ENCODE measurements at places on chromosomes 3 and 15.
A peak's percentile ranks its signal among the peaks of the same experiment; 100 is the strongest.

- DNase-seq, result no peak
These were observed 34.0 kb downstream of the FGD5 start for GRCh38 chr3:14852717-14853116.

DNA sequence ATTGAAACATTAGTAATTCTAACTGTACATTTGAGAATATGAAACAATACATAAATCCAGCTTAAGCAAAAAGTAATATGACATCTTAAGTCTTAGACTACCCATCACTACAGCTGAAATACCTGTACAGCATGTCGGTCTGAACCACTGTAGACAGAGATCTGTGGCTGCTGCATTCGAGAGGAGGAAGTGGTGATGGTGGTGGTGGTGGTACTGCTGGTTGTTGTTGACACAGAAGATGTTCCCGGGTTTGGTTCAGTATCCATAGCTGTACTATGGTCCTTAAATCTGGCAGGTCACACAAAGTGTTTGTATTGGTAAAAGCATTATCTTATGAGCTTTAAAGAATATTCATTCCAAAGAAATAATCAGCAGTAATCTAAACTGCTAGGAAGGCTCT, 2.9 kb downstream of the PHC3 start:
- no peak for DNase-seq

DNA sequence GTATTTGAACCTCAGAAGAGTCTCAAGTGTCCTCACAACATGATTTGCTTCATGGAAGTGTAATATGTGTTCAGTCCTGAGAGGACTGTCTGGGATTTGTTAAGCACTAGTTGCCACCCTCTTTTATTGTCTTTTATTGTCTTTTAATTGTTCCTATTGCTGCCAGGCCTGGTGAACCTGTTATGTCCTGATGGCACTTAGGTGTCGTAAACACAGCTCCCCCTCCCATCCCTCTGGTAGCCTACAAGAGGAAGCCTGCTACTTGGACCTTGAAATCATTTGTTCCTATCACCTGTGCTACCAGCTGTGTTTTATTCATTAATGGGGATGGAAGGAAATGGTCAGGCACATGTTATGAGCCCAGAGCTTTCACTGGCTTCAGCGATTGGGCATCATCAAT, 19.3 kb downstream of the CCNB2 start:
- no peak for DNase-seq

GRCh38 chr3:97821287-97821773, 481 bp upstream of the CRYBG3 start:
- DNase-seq, result no peak

DNA sequence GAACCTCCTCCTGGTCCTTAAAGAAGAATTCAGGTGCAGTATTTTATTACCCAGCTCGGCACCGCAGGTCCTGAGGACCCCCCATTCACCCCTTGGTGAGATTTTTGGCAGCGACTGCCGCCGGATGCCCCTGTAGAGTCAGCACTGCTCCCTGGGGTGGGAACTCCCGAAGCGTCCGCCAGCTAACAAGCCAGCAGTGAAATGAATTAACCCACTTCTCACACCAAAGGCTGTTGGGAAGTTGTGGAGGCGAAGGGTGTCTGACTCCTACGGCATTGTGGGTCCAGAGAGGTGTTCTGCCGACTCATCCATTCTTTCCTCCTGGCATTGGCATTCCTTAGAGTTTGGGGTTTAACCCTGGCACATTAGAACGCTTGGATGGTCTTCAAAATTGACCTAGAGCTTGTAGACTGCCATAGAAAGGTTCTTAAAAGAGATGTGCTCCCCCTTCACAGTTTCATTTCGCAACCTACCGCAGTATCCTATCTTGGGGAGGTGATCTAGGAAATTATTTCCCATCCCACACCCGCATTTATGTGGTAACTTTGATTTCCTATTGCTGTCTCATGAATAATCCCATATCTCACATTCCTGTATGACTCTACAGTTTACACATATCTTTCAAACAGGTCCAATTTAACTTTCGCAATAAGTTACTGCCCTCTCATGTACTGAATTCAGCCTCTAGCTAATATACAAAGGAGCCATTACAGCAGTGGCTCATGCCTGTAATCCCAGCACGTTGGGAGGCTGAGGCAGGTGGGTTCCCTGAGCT, 879 bp upstream of the EIF5A2 start:
- DNase-seq, result peak; percentile 94

GRCh38 chr3:45547764-45548680, 46.5 kb upstream of the LIMD1 start:
- DNase-seq, result peak; percentile 84

GRCh38 chr3:152197451-152197850, 71.3 kb upstream of the MBNL1 start:
- peak; percentile 32 for DNase-seq

DNA sequence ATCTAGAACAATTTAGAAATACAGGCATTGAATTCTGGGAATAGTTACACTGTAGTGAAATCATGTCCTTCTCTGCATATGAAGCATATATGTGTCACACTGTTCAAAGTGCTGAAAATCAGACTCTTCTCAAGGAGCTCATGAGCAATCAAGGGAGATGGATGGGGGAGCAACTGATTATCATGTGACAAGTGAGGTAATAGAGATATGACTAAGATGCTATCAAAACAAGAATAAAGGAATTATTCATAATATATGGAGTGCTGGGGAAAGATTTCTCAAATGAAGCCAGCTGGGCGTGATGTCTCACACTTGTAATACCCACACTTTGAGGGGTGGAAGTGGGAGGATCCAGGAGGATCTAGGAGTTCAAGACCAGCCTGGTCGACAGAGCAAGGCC, 74.9 kb upstream of the CHRNB4 start:
- DNase-seq, result peak; percentile 68

GRCh38 chr15:66935688-66936087, 129.7 kb upstream of the SMAD3 start:
- DNase-seq, result no peak

DNA sequence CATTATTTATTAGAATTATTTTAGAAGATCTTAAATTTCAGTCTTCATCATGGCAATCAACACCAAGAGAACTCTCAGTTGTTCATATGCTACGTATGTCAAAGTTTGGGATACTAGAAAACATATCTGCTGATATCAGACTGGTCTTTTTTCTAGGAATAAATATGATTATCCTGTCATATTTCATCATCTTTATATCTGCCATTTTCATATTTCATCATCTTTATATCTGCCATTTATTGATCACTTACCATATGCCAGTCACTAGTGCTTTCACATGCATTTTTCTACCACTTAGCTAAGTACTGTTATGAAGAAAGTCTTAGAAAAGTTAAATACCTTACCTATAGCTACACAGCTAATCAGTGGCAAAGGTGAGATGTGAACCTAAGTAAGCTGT, 2.8 kb upstream of the ZCWPW2 start:
- no peak for DNase-seq

DNA sequence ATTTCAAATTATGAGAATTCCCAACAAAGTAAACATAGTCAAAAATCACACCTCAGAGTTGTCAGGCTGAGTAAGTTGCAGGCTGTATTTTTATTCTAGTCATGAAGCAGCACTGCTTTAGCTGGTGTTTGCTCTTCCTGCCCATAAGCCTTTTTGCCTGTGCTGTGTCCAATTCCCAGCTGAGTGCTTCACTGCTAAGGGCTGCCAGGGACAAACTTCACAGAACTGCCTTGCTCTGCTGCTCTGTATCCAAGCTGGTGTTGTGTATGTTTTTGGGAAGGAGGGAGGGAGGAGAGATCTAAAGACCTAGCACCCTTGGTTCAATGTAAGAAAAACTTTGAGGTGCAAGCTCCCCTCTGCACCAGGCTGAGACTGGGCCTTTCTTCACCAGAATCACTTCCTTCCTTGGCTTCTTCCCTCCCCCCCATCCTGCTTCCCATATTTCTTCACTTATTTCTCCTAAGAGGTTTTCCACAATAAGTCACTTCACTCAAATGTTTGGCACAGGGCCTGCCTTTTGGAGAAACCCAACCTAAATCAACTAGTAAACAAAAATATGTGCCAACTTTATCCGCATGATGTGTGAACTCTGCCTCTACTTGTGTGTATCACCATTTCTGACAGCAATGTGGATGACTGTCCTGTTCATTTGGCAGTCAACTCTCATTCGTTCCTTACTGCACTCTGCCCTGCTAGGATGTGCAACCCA, 156.1 kb downstream of the TBL1XR1 start:
- peak; percentile 55 for DNase-seq

GRCh38 chr3:107674371-107674770, 151.6 kb downstream of the BBX start:
- DNase-seq, result peak; percentile 40

- no peak for DNase-seq
These were observed 79.3 kb downstream of the ANO10 start for GRCh38 chr3:43542328-43543043.

GRCh38 chr3:61401359-61401758, 150.1 kb upstream of the FHIT start:
- DNase-seq, result no peak

- peak; percentile 87 for DNase-seq
These were observed 263.5 kb upstream of the RASGRP1 start for GRCh38 chr15:38828031-38828532.

- no peak for DNase-seq
These were observed 27.1 kb downstream of the CCDC13 start for GRCh38 chr3:42745776-42746454.

- no peak for DNase-seq
These were observed 675 bp downstream of the BRPF1 start for GRCh38 chr3:9732080-9732739.

GRCh38 chr15:41416128-41416741, 660 bp upstream of the RTF1 start:
- DNase-seq, result no peak

DNA sequence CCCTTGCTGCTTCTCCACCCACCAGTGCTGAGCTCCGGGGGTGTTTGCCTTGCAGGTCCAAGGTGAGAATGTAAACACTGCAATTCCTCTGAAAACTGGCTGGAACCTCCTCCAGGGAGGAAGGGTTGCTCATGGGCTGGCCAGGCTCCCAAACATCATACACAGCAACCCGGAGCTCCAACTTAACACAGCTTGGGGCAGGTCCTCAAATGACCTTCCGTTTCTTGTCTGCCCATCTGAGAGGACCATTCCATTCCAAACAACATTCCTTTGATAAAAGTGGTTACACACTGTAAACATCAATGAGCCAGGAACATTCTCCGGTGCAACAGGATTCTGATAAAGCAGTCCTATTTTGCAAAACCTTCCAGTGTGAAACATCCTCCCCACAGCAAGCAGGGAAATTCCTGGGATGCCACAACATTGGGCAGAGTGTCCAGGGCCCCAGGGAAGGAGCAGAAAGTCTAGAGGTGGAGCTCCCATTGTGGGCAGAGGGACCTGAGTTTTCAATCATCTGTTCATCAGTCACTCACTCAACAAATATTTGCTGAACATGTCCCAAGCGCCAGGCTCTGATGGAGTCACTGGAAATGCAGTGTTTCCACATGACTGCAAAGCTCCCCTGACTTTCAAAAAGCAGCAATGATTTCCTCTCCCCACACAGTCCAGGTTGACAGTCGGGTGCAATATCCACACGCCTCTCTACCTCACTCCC, 7.3 kb upstream of the HEG1 start:
- peak; percentile 98 for DNase-seq

GRCh38 chr3:136377508-136377907, 127.4 kb downstream of the PCCB start:
- DNase-seq, result no peak

- no peak for DNase-seq
These were observed 130.9 kb upstream of the CTDSPL start for GRCh38 chr3:37730825-37731224.

GRCh38 chr3:128501431-128501830, 8.4 kb upstream of the GATA2 start:
- no peak for DNase-seq

DNA sequence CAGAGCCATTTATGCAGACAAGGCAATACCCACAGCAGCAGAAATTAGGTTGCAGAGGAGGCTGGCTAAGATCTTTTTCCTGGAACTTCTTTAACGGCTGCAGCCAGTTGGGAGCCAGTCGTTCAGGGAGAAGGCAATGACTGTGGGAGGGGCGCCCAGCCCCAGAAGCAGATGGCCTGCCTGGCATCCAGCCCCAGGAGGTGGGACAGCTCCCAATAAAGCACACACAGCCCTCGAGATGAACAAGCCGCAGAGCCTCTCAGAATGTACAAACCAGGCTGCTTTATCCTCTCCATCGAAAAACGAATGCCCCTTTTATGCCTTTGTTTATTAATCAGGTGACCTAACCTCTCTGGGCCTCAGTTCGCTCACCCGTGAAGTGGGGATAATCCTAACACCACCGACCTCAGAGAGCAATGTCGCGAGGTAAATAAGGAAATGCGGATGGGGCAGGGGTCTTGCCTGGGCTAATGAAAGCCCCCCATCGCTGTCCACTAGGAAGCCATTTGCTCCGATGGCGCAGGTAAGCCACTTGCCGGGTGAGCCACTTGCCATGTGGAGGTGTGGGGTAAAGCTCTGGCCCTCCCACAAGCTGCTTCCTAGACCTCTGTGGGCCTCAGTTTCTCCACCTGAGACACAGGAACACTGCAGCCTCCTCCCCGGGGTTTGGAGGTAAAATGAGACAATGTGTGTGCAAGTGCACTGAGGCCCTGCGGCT, 35.8 kb downstream of the MGLL start:
- peak; percentile 78 for DNase-seq

DNA sequence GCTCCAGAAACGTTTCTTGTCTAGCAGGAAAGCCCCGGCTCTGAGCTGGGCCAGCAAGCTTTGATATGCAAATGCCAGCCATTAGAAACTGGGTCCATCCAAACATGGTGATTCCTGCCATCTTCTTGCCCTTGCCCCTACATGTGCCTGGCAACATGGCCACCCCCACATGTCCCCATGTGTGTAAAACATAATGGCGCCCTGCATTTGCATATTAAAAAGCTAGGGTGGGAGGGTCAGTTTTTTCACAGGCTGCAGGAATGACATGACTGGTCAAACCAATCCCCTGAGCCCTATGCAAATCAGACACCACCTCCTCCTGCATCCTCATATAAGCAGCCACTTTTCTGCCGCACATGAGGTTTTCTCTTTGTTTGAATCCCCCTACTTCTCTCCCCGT, 21.2 kb downstream of the GPR156 start:
- DNase-seq, result no peak
